ENCODE measurements at places on chromosomes 1 and 21. TPM values are rescaled to one million over a fixed set of nuclear protein-coding genes. Genes with fewer than 3 reads are reported as not detected.

GRCh38 chr1:10232163-10232562, 21.8 kb downstream of the KIF1B start:
- ATAC-seq: no peak

- ATAC-seq: no peak
Measured at GRCh38 chr1:245588116-245588639, 433.4 kb downstream of the KIF26B start.

The NEGR1 gene
- not detected for total RNA-seq

The RAP1A gene
- total RNA-seq: 155 TPM

GRCh38 chr1:37410815-37411214, 63.6 kb upstream of the ZC3H12A start:
- no peak for ATAC-seq

DNA sequence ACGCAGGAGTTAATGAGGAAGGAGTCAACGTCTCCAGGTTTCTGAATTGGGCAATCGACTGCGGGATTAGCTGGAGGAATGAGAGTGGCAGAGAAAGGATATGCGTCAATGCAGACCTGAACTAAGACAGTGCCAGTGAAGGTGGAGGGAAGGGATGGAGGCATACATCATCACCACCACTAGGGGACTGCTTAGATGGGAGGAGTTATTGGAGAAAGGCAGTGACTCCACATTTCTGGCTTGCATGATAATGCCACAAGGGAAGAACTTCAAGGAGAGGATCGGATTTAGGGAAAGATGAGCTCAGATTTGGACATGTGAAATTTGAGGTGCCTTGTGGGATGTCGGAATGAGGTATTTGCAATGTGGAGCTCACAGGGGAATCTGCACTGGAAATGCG, 17.5 kb downstream of the VASH2 start:
- peak; percentile 54 for ATAC-seq

The UBE4B gene
- 47.4 TPM for total RNA-seq

DNA sequence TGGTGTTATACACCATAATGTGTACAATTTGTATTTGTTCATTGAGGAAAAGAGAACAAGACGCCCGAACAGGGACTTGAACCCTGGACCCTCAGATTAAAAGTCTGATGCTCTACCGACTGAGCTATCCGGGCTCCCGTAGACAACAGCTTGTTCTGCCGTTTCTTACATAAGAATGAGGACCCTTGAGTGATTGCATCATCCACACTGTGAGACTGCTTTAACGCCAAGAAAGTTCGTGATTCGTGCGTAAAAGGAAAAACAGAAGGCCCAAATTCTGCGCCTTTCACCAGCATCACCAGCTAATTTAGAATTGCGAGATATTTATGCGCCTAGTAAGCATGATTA, 9.3 kb upstream of the MDM4 start:
- ATAC-seq: peak; percentile 68

DNA sequence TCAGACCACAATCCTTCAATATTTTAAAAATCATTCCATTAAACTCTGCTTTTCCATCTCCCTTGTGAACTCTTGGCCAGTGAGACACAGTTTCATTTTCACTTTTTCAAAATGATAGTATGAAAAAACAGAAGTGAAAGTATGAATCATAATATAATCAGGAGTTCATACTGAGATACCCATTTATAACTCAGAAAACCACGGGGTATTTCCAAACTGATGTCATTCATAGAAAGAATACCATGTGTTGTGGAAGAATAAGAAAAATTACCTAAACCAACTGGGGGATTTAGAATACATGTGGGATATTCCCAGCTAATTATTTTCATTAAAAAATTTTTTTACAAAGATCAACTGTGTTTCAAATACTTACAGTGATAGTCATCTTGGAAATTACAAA, 149.9 kb downstream of the MRPL39 start:
- peak; percentile 53 for ATAC-seq

GRCh38 chr21:15020797-15021196, 44.0 kb downstream of the NRIP1 start:
- no peak for ATAC-seq

DNA sequence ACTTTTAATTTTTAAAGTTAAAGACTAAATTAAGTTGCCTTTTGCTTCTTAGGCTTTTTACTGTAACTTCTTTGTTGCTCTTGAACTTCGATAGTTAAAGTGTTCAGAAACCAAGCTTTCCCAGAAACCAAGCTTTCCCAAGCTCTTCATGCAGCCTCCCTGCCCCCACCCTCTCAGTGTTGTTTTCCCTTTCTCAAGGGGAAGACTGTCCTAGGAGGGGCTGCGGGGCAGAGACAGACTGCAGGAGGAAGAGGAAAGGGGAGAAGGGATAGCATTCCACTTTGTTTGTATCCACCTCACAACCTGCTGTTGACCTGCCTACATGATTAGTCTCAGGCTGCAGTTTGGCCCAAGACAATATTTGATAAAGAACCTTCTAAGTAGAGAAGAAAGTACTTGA, 39.0 kb upstream of the DIPK1A start:
- no peak for ATAC-seq

DNA sequence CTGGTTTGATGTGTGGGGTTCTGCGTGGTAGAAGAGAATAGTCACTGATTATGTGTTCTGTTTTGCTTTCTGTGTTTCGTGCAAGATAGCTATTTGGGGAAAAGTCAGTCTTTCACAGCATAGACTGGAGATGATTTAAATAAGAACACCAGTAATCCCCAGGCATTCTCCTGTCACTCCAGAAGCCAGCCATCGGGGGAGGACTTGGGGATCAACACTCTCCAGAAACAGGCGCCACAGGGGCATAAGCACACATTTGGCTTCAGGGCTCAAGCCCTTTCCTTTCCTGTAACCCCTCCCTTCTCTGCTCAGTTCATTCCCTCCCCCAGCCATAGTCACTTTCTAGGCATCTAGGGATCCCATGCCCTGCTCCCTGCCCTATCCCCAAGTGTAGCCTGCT, 97.3 kb upstream of the BEND5 start:
- ATAC-seq: no peak

The TIMM17A gene
- total RNA-seq: 40.5 TPM

The RAB7B gene
- total RNA-seq: not detected

The KIAA1614 gene
- total RNA-seq: 0.04 TPM

DNA sequence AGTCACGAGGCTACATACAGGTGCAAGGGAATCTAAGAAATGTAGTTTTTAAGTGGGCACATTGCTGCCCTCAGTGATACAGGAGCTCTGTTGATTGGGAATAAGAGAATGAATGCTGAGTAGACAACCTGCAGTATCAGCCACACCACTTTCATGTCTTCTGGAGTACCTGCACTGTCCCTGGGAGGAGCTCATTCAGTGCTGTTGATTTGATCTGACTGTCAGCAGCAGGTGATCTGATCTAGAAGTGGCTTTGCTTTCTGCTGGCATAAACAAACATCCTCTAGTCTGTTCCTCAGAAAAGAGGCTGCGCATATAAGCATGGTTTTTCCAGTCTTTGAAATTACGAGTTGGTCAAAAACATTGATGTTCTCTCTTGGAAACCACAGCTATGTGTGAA, 35.5 kb upstream of the LRRC52 start:
- ATAC-seq: no peak

- no peak for ATAC-seq
Measured at GRCh38 chr21:21286170-21286798, 288.1 kb downstream of the NCAM2 start.

The KANK4 gene
- total RNA-seq: not detected
